Smooth muscle cell of bladder (primary cell): ENCODE measurements at places on chromosomes 5 and 9. TPM values are rescaled to one million over a fixed set of nuclear protein-coding genes. Genes with fewer than 3 reads are reported as not detected.

Gene SCGB3A2
- total RNA-seq = not detected in 2 replicates

Gene RASGRF2
- total RNA-seq = 7.2 and 8.0 TPM in 2 replicates

Gene AHRR
- total RNA-seq = 21.9 and 27.0 TPM in 2 replicates

Gene IFNB1
- not detected in 2 replicates for total RNA-seq

Gene EIF4E1B
- not detected in 2 replicates for total RNA-seq

Gene S1PR3
- 61.4 and 77.7 TPM in 2 replicates for total RNA-seq
